Panc1 (cell line): ENCODE measurements at places on chromosomes 3 and 15.

DNA sequence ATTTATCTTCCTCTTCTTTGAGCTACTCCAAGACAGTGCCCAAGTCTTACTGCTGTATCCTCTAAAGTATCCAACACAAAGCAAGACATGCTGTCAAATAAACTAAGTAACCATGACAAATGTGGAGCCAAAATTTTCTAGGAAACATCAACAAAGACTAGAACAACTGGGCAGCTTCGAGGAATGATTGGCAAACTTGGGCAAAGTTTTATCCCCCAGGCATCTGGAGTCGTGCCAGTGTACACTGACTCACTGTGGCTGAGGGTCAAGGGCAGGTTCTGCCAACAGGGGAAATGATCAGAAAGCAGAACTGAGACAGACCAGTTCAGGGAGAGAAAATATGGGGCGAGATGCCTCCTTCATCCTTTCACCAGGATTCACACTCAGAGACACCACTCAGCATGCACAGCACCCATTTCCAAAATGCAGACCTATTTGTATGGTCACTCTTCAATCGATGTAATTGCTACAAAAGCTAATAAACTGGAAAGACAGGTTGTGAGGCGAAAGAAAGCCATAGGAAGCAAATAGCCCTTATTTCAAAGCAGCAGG is 65.8 kb downstream of the MB21D2 start:
- DNase-seq: peak; percentile 53

DNA sequence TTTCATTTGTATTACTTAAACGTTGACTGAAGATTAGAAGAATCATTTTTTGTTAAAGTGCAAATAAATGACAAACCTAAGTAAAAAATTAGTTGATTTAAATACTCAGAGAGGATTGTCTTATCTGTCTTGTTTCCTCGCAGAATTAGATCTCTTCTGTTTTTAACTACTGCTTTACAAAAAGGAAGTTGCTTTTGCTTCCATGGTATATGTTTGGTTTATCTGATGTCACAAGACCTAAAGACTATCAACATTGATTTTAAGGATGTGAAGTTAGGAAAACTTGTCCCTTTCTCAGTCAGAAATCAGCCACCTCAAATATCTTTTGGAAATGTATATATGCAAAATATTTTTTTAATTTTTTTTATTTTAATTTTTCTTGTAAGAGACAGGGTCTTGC is 28.7 kb downstream of the GPR171 start:
- DNase-seq: no peak

GRCh38 chr3:169545606-169546005 is 117.9 kb downstream of the MECOM start:
- no peak for DNase-seq

- no peak for DNase-seq
Observed at GRCh38 chr3:117674321-117674720, 964.7 kb downstream of the TUSC7 start.
